ENCODE measurements at places on chromosomes 1 and 21.

DNA sequence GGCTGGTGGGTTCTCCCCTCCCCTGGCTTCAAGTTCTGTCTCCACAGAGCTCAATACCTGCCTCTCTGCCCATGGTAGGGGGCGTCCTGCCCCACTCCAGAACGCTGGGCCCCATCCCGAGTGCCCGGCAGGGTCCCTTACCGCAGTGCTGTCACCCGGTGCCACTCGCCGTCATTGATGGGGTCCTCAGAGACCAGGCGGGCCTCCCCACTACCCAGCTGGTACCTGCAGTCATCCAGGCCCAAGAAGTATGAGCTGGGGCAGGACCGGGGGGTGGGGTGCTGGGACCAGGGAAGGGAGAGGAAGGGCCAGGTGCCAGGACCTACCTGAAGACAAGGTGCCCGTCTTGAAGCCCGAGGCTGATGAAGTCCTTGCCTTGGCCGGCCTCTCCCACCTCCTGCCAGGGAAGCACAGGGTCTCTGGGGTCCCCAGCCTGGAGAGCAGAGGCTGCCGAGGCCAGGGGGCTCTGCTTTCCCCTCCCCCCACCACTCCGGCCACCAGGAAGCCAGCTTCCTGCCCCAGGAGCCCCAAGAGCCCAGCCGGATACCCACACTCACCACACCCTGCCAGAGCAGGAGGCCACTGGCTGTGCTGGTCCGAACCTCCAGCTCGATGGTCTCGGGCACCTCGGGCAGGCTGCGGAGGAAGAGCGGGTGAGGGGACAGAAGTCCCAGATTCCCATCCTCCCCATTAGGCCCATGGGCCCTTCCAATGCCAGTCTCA, 12.1 kb downstream of the LDLRAD2 start:
- no peak for DNase-seq

- no peak for DNase-seq
Measured at GRCh38 chr1:159122005-159122621, 45.5 kb upstream of the AIM2 start.

- DNase-seq, result no peak
Measured at GRCh38 chr1:111615870-111616715, 3.5 kb upstream of the RAP1A start.

- no peak for DNase-seq
Measured at GRCh38 chr1:81780705-81781454, 19.9 kb upstream of the ADGRL2 start.

GRCh38 chr1:153353226-153353947, 4.3 kb upstream of the S100A9 start:
- DNase-seq, result no peak

DNA sequence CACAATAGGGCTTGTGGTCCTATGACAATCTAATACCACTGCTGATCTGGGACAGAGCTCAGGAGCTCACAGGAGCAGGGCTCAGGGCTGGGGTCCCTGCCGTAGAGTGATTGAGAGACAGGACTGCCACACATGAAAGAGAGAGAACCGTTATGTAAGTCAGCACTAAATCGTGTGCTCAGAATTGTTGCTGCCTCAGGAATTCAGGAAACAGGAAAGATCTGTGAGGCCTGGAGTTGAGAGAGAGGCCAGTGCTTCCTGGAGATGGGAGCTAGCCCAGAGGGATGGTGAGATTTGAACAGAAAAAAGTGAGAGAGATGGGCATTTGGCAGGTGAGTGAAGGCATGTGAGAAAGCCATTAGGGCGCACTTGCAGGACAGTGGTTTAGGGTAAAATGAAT, 17.5 kb upstream of the ACBD6 start:
- no peak for DNase-seq

- no peak for DNase-seq
Measured at GRCh38 chr1:228483789-228484188, 3.4 kb upstream of the RNF187 start.

DNA sequence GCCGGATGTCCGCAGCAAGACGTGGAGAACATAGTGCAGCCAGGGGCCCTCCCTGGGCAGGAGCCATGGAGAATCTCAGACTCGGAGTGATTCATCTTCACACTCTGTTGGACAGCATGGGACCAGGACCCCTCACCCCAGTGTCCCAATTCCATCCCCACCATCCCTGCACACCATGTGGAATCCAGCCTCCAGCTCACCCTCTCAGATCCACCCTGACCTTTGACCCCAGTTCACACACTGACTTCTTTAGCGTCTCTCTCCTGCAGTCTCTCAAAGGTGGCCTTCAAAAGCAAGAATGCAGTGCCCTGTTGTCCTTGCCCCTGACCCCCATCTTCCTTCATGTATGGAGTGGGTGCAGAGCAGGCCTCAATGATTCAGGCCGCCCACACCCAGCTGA, 2.1 kb upstream of the TNNI1 start:
- DNase-seq, result no peak

DNA sequence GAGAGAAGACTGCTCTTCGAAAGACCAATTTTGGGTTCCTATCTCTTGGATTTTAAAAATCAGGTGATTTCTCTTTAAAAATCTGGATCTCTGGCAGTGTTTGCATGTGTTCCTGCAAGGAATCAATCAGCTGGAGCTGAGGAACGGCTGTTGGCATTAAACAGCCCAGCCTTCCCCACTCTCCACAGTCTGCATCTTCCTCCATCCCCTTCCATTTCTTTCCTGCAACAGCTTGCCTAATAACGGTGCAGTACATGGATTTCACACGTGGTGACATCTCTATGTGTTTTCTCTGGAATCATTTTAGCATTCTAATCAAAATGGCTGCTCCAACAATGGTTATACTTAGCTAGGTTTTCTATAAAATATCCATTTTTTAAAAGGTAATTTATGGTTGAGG, 20.0 kb downstream of the RIPPLY3 start:
- no peak for DNase-seq

DNA sequence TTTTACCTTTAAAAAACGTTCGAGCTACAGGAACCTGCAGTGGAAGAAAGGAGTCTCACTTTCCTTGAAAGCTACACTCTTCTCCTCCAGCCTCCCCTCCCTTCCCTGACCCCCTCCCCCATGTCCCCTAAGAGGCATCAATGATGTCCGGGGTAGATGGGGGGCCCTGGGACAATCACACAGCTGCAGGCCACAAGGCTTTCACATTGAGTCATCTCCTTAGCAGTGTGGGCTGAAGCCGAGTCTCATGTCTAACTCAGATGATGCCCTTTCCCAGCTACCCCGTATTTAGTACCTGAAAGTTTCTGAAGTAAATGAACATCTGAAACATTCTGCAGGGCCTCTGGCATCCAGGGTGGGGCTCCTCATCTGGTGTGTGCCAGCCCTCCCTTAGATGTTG, 6.3 kb upstream of the GPR25 start:
- no peak for DNase-seq

DNA sequence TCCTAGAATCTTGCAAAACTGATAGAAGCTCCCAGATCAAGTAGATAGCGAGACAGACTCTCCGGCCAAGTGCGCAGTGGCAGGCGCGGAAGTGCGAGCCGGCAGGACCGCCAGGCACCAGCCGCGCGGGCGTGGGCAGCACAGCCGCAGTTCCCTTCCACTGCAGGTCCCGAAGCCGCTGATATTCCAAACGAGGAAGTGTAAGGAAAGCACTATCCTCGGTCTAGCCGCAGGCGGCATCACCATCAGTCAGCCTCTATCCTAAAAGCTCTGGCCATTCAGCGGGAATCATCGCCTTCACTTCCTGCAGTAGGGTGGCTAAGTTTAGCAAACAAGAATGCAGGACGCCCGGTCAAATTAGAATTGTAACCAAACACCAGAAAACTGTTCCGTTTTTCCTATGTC, 710 bp downstream of the GLRX2 start:
- peak; percentile 3 for DNase-seq

GRCh38 chr1:153122831-153123421, 9.6 kb upstream of the SPRR2F start:
- DNase-seq, result no peak

DNA sequence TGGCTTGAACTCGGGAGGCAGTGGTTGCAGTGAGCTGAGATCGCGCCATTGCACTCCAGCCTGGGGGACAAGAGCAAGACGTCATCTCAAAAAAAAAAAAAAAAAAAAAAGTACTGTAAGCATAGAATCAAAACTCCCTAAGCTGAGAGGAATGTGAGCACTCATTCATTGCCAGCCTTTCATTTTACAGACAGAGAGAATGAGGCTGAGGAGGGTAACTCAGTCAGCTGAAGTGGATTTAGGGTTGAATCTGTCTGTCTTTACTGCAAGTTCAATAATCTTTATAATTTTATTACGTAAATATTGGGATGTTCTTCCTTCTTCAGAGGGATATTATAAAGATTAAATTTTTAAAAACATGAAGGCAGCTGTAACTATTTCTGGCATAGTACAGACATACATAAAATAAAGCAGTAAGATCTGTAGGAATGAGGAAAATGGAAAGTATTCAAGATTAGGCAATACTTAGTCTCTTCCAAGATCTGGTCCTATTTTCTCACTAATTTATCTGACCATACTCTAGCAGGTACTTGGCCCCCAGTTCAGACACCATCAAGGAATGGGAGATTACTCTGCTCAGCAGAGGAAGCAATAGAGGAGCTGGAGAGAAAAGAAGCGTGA, 24.1 kb upstream of the MNDA start:
- DNase-seq, result no peak

DNA sequence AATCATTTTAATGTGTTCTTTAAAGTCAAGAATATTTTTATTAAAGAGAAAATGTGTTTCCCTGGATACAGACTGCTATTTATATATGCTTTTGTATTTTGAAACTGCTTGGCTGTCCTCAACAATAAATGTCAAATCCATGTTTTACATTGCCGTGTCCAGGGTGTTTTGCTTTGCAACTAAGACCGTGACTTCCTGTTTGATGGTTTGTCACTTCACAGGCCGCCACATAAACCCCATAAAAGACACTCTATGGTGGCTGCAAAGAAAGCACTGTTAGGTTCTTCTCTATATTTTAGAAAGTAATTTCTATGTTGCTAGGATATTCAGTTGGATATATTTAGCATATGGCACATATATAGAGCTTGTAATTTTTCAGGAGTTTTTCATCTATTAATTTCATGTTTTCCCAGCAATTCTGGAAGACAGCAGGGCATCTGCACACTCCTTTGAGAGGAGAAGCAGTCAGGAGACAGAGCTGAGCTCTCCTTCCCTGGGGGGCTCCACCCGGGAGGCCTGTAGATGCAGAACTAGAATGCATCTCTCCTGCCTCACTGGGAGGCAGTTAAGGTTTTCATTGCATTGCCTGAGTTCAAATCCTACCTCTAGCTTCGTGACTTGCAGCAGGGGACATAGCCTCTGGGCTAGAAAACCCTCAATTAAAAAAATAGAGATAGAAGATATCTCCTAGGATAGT, 33.1 kb downstream of the PRDM2 start:
- no peak for DNase-seq

DNA sequence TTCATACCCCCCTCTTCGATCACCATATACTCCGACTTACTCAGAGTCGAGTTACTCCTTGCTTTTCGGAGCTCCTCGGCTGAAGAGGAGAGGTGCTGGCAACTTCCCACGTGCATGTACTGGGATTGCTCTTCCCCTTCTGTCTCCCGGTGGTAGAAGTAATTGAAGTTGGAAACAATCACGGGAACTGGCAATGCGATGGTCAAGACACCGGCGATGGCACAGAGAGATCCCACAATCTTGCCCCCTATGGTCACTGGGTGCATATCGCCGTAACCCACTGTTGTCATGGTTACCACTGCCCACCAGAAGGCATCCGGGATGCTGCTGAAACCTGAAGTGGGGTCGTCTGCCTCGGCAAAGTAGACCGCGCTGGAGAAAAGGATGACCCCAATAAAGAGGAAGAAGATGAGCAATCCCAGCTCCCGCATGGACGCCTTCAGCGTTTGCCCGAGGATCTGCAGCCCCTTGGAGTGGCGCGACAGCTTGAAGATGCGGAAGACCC, 1.5 kb downstream of the KCNA3 start:
- DNase-seq, result no peak

DNA sequence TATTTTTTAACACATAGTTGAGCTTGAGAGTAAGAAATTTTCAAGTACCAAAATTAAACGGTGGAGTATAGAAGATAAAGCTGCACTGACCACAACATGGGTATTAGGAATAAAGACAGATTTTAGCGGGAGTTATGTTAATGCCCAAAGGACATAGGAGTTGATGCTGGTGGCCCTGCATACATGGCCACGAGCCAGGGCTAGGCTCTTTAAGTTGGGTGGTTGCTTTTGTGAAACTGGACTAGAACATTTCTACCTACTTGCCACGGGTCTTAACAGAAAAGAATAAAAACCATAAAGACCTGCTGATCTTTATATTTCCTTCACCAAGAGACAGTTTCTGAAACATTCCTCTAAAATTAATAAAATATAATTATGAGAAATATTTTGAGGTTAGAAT, 14.9 kb downstream of the EDEM3 start:
- DNase-seq, result no peak

- DNase-seq, result no peak
Measured at GRCh38 chr21:18387994-18388393, 15.6 kb downstream of the TMPRSS15 start.

GRCh38 chr1:118479351-118479750, 294.3 kb upstream of the SPAG17 start:
- no peak for DNase-seq

GRCh38 chr1:161491472-161491871, 13.8 kb upstream of the FCGR2A start:
- DNase-seq, result no peak

DNA sequence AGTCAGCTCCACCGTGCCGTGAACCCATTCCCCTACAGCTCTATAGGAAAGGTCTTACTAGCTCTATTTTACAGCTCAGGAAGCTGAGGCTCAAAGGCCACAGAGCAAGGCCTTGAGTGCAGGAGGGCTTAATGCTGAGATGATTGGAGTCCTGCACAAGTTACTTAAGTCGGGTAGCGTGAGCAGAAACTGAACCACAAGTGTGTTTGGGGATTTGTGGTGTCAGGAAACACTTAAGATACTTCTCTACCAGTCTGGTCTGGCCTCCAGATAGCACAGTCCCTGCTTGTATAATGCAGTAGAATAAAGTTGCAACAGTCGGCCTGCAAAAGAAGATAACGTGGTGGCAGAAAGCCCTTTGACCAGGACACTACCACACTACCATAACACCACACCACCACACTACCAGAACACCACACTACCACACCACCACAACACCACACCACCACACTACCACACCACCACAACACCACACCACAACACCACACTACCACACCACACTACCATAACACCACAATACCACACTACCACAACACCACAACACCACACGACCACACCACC, 118.1 kb downstream of the SPSB1 start:
- DNase-seq, result no peak

GRCh38 chr1:21916447-21917238, 20.5 kb downstream of the HSPG2 start:
- no peak for DNase-seq
